GM23338 (cell line): ENCODE measurements at places on chromosomes 6 and 20.
A peak's percentile ranks its signal among the peaks of the same experiment; 100 is the strongest.

DNA sequence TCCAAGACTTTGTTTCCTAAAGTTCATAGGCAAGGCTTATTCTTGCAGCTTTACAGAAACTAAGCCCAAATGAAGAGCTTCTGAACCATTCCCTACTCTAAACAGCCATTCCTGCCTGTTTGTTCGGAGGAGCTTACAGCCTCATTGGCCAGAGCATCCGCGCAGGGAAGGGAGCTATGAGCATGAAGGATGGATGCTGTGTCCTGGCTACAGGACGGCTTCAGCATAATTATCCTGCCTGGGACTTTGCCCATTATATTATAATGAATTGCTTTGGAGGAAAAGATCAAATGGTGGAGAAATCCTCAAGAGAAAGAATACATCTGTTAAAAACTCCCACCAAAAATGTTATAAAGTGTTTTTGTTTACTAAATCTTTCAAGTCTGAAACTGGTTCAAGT is 378.2 kb upstream of the BTBD3 start:
- H3K27ac ChIP-seq, result peak overlapping the region; percentile 83
- no peaks in the 10 kb centered on the region for H3K27me3 ChIP-seq
- H3K4me3 ChIP-seq, result no peak overlapping the region

GRCh38 chr6:155528982-155529453 is 73.4 kb upstream of the NOX3 start:
- no peak overlapping the region for H3K27ac ChIP-seq
- H3K36me3 ChIP-seq, result no peaks in the 10 kb centered on the region
- no peak overlapping the region for H3K4me3 ChIP-seq
- H3K27me3 ChIP-seq, result no peaks in the 10 kb centered on the region
- no peaks in the 10 kb centered on the region for H3K4me1 ChIP-seq
- DNase-seq, result no peak

DNA sequence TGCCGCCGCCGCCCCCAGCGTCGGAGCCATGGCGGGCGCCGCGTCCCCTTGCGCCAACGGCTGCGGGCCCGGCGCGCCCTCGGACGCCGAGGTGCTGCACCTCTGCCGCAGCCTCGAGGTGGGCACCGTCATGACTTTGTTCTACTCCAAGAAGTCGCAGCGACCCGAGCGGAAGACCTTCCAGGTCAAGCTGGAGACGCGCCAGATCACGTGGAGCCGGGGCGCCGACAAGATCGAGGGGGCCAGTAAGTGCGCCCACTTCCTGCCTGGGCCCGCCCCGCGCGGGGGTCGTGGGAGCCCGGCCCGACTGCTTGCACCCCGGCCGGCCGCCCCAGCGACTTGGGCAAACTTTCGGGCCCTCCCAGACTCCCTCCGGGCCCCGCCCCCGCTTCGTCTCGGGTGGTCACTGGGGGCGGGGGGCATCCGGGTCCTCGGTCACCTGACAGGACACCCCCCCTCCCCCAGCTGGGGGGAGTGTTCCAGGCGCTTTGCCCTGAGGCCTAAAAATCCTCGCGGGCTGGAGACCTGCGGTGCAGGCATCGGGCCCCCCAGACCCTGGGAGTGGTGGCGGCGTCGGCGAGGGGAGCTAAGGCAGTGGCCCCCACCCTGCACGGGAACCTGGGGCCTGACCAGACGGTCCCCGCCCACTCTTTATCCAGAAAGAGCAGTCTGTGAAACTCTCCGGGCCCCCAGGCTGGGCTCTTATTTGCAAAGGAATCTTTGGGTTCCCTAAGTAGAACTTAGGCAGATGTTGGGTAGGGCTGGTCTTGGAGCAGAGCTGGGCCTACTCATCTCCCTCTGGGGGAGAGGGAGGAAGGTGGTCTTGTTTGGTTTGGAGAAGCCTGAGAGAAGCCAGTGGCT is 501 bp downstream of the PLCG1 start:
- peak overlapping the region; percentile 81 for H3K4me3 ChIP-seq
- DNase-seq, result peak; percentile 91
- peaks cover 50% of the 10 kb centered on the region for H3K4me1 ChIP-seq
- H3K27me3 ChIP-seq, result peaks cover 5% of the 10 kb centered on the region

- no peak overlapping the region for H3K27ac ChIP-seq
- H3K36me3 ChIP-seq, result peaks cover 20% of the 10 kb centered on the region
- H3K27me3 ChIP-seq, result no peaks in the 10 kb centered on the region
- H3K4me1 ChIP-seq, result no peaks in the 10 kb centered on the region
Observed at GRCh38 chr20:42549496-42549895, 640.2 kb downstream of the PTPRT start.

DNA sequence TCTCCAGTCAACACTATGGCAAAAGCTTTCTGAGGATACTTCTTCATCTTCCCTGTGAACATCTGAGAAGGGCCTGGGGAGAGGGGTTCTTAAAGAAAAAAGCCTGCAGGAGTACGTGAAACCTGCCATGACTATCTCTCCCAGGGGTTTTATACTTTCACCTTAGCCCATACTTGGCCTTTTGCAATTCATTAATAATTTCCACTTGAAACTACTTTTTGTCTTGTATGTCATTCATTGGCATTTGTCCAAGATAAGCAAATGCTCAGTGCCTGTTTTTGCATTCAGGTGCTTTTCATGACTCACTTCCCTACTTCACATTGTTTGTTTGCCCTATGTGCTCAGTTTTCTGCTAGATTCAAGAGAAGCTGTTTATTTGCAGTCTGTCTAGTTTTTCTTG is 580.3 kb upstream of the GJE1 start:
- no peak overlapping the region for H3K27ac ChIP-seq
- H3K4me1 ChIP-seq, result no peaks in the 10 kb centered on the region
- no peaks in the 10 kb centered on the region for H3K27me3 ChIP-seq
- no peak for DNase-seq
- no peak overlapping the region for H3K4me3 ChIP-seq

GRCh38 chr6:79277109-79277508 is 42.6 kb upstream of the HMGN3 start:
- no peaks in the 10 kb centered on the region for H3K27me3 ChIP-seq
- DNase-seq, result no peak
- no peak overlapping the region for H3K4me3 ChIP-seq
- H3K4me1 ChIP-seq, result peaks cover 5% of the 10 kb centered on the region; the same call in 1 of the 2 replicates

DNA sequence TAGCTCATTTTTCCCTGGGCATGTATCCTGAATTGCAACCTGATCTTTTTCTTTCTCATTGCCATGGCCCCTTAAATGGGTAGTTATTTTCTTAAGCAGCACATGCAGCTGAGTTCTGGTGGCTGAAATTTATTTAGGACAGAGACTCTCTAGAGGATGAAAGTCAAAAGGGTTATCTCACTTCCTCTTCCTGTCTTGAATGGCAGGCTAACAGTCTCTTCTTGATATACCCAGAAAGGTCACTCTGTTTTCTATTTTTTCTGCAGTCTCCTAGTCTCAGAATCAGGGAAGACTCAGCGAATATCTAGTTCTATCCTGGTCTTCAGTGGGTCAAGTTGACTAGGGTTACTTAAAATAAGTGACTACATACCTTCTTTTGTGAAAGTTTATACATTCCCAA is 243.3 kb downstream of the EPHA7 start:
- H3K4me3 ChIP-seq, result no peak overlapping the region
- H3K27me3 ChIP-seq, result no peaks in the 10 kb centered on the region
- no peak overlapping the region for H3K27ac ChIP-seq
- no peaks in the 10 kb centered on the region for H3K36me3 ChIP-seq
- peak; percentile 3 for DNase-seq
- H3K4me1 ChIP-seq, result peaks cover 24% of the 10 kb centered on the region

GRCh38 chr20:37392441-37393195 is 46.7 kb downstream of the SRC start:
- H3K4me1 ChIP-seq, result peaks cover 20% of the 10 kb centered on the region
- peak; percentile 75 for DNase-seq
- no peaks in the 10 kb centered on the region for H3K27me3 ChIP-seq
- H3K27ac ChIP-seq, result no peak overlapping the region
- H3K36me3 ChIP-seq, result no peaks in the 10 kb centered on the region

DNA sequence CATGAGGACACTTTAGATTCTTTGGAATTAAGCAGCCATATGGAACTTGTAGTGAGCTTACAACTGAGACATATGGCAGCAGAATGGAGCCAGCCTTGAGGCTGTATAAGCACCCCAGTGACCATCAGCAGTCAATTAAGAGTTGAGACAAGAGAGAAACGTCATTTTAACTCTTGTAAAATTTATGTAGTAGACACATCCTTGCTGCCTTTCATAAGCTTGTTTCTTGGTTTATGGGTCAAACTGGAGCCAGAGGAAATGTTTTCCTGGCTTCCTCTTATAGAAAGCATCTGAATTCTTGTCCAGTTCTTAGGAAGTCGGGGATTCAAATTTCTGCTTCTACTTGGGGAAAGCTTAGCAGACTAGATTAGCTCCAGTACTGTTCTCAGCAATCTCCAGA is 745.1 kb upstream of the MARCKS start:
- no peak overlapping the region for H3K4me3 ChIP-seq
- H3K27ac ChIP-seq, result no peak overlapping the region
- no peaks in the 10 kb centered on the region for H3K4me1 ChIP-seq
- H3K36me3 ChIP-seq, result no peaks in the 10 kb centered on the region
- H3K27me3 ChIP-seq, result no peaks in the 10 kb centered on the region

- H3K36me3 ChIP-seq, result no peaks in the 10 kb centered on the region
- no peaks in the 10 kb centered on the region for H3K27me3 ChIP-seq
- no peak overlapping the region for H3K27ac ChIP-seq
- peaks cover 7% of the 10 kb centered on the region; the same call in 1 of the 2 replicates for H3K4me1 ChIP-seq
- no peak overlapping the region for H3K4me3 ChIP-seq
Observed at GRCh38 chr6:34070315-34071135, 75.4 kb downstream of the GRM4 start.

DNA sequence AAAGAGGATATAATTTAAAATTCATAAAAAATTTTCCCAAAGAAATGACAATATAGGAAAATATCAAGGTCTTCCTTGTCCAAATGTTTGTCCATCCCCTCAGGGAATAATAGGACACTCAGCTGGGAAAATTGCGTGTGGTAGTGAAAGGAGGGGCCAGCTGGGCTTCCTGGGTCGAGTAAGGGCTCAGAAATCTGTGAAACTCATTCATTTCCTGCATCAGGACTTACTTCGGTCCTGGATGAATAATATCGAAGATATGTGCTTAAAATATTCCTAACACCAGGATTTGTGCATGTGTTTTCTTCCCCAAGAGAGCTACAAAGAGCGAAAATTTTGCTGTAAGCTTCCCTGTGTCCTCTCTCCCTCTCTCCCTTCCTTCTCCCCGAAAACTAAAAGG is 118.2 kb upstream of the GJE1 start:
- peaks cover 9% of the 10 kb centered on the region for H3K4me1 ChIP-seq
- no peak for DNase-seq

DNA sequence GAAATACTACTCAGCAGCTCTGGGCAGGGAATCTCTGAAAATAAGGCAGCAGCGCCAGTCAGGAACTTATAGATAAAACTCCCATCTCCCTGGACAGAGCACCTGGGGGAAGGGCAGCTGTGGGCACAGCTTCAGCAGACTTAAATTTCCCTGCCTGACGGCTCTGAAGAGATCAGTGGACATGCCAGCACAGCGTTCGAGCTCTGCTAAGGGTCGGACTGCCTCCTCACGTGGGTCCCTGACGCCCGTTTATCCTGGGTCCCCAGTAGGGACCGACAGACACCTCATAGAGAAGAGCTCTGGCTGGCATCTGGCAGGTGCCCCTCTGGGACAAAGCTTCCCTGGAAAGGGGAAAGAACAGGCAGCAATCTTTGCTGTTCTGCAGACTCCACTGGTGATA is 59.0 kb downstream of the COL21A1 start:
- peak; percentile 3 for DNase-seq
- no peak overlapping the region for H3K4me3 ChIP-seq
- H3K27me3 ChIP-seq, result no peaks in the 10 kb centered on the region

GRCh38 chr20:49541733-49542513 is 26.0 kb downstream of the PTGIS start:
- H3K4me1 ChIP-seq, result no peaks in the 10 kb centered on the region
- no peak overlapping the region for H3K4me3 ChIP-seq
- H3K27ac ChIP-seq, result no peak overlapping the region
- H3K27me3 ChIP-seq, result no peaks in the 10 kb centered on the region
- peak; percentile 96 for DNase-seq

DNA sequence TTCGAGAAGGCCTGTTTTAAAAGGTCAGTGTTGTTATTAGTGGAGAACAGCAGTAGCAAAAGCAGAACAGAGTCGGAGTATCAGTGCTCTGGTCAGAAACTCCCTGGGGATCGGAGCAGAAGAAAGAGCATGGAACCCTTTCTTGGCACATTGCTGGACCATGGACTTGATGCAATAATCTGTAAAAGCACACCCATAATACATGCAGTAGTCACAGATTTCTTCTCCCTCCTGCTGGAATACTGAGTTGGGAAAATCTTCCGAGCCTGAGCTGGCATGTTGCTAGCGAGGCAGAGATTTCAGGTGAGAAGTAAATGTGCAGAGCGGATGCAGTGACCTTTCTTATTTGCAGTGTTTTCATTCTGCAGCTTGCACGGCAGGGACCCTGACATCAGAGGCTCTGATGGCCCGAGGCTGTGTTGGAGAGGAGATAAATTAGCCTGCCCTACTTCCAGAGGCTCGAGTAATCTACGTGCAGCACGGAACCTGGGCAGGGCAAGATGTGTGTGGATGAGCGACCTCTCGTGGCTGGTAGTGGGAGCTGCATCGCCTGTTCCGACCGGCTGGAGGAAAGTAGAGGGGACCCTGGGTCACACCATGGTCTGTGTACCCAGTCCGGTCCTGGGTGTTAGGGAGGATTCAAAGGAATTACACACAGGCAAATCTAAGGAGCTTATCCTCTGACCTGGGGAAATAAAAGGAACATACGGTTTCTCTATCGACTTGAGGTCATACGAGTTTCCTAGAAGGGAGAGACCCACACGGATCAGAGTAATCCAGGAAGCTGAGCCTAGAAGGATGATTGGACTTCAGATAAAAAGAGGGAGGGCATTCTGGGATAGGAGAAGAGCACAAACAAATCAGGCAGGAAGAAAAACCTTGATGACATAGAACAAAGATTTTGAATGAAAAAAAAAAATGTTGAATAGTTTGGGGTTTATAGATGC is 137.0 kb upstream of the STMND1 start:
- no peaks in the 10 kb centered on the region for H3K27me3 ChIP-seq
- no peak overlapping the region for H3K27ac ChIP-seq
- H3K4me3 ChIP-seq, result no peak overlapping the region
- DNase-seq, result peak; percentile 88

- H3K36me3 ChIP-seq, result no peaks in the 10 kb centered on the region
- no peaks in the 10 kb centered on the region for H3K4me1 ChIP-seq
- no peaks in the 10 kb centered on the region for H3K27me3 ChIP-seq
- DNase-seq, result no peak
- H3K4me3 ChIP-seq, result no peak overlapping the region
Observed at GRCh38 chr6:37952027-37952426, 132.5 kb downstream of the ZFAND3 start.

DNA sequence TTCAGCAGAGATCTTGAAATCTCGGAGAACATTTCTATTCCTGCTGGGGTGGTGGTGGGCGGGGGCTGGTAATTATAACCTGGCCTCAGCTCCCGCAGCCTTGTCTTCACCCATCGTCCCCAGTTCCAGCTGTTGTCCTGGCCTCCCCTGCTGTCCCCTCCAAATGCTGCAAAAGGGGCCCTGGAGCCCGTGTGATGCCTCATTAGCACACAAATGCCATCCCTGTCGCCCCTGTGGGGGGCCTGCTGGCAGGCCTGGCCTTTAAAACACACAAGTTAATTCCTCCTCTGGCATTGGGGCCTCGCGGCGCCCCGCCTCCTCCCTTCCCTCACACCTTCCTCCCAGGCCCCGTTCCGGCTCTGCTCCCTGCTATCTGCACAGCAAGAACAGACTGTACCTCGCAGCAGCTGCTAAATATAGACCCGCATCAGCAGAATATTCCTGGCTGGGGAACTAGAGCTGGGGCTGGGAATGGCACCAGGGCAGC is 85.7 kb downstream of the CDH22 start:
- DNase-seq, result peak; percentile 68
- no peaks in the 10 kb centered on the region for H3K27me3 ChIP-seq
- H3K4me3 ChIP-seq, result peak overlapping the region; percentile 32; the same call in 1 of the 2 replicates
- H3K4me1 ChIP-seq, result peaks cover 43% of the 10 kb centered on the region

- peaks cover 9% of the 10 kb centered on the region for H3K4me1 ChIP-seq
- no peaks in the 10 kb centered on the region for H3K27me3 ChIP-seq
- no peak overlapping the region for H3K4me3 ChIP-seq
- H3K27ac ChIP-seq, result no peak overlapping the region
- DNase-seq, result peak; percentile 65
- no peaks in the 10 kb centered on the region for H3K36me3 ChIP-seq
Observed at GRCh38 chr6:33143113-33143770, 49.0 kb downstream of the COL11A2 start.
